GM04503 (cell line): ENCODE measurements at places on chromosomes 5 and 9.

DNA sequence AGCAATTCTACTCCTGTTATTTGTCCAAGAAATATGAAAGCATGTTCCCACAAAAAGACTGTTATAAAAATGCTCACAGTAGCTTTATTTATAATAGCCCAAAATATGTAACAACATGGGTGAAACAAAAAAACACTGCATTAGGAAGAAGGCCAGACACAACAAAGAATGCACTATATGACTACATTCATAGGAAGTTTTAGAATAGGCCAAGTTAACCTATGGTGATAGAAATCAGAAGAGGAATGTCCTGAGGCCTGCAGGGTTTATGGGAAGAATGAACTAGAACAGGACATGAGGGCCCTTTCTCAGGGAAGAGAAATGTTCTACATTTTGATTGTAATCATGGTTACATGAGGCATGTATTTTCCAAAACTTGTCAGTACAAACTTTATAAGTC, 24.7 kb upstream of the TAS2R1 start:
- no peak for DNase-seq

GRCh38 chr9:36637491-36638270, 65.0 kb downstream of the MELK start:
- no peak for DNase-seq

DNA sequence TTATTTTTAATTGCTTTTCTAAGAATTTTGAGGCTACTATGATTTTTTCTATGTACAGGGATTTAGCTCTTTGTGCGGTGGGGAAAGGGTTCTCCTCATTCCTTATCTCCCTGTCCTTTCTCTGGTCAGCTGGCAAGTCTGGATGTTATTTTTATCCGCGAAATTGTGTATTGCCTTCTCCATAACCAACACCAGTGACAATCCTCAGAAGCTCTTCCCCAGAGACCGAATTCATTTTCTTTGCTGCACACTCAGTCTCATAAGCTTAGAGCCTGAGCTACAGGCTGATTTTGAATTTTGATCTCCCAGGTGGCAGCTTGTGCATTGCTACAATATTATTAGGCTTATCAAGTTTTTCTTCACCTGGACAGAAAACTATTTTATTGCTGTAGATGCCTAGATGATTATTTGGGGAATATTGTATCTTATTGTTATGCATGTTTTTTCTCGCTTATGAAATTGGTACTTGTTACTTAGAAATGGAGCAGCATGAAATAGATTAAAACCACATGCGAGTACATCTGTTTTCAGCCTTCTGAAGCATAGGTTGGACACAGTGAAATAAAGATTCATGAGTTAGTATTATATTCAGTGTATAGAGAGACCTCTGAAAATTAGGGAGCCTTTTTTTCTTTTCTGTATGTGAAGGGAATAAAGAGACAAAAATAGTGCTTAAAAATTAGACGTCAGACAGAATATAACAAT, 27.3 kb downstream of the CPEB4 start:
- no peak for DNase-seq

DNA sequence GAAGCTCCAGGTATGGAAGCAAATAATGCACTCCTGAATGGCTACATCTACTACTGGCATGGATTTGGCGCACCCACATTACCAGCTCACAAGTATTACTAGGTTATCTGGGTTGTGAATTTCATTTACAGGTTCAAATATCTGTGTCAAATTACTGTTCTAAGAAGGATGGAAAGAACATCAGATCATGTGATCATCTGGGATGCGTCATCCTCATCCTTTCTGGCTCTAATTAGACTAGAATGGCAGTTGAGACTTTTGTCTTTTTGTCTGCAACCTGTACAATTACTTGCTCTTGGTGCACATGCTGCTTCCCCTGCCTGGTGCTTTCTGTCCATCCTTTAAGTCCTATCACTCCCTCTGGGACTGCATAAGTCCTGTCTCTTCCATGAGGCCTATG, 64.1 kb downstream of the PJA2 start:
- no peak for DNase-seq

- DNase-seq, result no peak
These were observed 179.1 kb downstream of the FGF1 start for GRCh38 chr5:142506756-142507155.

DNA sequence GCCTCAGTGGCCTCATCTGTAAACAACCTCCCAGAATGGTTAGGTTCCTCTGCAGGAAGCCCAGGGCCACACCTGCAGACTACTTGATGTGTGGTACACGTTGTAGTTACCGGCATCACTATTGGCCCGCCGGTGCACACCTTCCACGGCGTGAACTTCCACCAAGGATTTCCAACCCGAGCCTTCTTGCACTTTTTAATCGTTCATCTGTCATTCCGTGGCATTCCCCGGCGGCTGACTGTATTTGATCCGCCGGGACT, 5.3 kb upstream of the TRIM41 start:
- no peak for DNase-seq

DNA sequence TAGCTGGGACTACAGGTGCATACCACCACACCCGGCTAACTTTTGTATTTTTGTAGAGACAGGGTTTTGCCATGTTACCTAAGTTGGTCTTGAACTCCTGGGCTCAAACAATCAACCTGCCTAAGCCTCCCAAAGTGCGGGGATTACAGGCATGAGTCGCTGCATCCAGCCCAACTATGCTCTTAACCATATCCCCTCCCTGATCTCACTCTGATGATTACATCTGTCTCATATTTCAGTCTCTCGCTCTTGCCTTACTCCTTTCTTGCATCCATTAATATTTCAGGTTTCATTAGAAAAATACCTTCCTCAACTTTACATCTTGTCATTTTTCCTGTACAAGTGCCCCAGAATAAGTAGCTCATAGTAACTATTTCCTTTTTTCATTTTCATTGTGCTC, 61.0 kb upstream of the BASP1 start:
- DNase-seq, result no peak

- DNase-seq, result no peak
These were observed 653.7 kb downstream of the MTRR start for GRCh38 chr5:8522646-8523045.

DNA sequence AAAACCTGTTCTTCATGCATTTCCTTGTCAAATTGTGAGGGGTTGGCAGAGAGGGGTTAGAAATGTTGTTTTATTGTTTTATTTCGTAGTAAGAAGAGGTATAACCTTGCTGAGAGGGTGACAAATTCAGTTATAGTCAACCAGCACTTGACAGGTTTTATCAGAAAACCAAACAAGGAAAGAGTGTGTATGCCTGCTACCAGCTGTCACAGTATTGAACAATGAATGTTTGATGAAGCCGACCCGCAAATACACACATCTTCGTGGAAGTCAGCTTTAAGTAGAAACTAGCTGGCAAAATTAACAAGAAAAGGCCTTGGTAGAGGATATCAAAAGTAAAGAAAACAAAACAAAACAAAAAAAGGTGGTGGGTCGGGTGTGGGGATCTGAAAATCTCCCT, 214.6 kb upstream of the TLE4 start:
- no peak for DNase-seq

DNA sequence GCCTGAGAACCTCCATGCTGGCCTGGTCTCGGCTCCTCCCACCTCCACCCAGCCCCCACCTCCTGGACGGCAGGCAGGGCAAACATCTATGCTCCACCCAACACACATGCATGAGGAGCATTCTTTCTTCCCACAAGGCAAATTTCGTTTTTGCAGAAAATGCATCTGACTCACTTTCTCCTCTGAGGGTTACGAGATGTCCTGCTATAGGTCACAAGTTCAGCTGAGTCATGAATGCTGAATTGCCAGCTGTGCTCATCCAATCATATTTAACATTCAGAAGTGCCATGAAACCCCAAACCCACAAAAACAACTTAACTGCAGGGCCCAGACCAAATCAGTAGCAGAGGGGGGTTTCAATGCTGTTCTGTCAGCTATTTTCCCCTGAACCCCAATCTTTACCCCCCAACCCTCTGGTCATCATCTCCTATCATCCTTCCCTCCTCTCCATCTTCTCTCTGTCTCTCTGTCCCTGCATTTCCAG, 39.0 kb upstream of the OSMR start:
- peak; percentile 92 for DNase-seq

GRCh38 chr9:20651939-20652338, 29.6 kb upstream of the MLLT3 start:
- DNase-seq, result no peak

GRCh38 chr9:71793386-71794105, 25.2 kb upstream of the CEMIP2 start:
- DNase-seq, result peak; percentile 52

DNA sequence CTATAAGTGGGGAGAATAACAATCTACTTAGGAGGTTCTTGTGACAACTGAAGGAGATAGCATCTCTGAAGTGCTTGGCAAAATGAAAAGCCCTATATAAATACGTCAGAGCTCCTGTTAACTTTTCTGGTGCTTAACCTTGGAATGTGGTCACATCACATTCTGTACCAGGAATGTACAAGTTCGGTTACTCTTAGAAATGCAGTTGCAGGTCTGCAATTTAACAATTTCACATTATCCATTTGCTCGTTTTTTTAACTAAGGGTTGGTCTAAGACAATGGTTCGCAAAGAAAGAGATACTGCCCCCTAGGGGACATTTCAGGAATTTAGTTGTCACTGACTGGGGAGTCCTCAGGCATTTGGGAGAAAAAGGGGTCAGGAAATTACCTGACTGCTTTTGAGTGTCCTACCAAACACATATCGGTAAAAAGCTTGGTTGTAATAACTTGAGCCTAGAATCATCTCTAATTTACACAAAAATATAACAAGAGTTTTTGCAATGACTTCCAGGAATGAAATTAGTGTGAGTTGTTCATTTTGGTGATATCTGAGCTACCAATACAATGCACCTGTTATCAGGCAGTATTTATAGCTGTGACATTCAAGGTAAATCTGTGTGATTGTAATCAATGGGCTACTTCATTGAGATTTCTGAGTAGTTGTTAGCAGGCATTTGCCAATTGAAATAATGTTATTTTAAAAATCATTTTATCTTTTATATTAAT, 5.4 kb upstream of the HBEGF start:
- DNase-seq, result peak; percentile 27
